Activated T-cell treated with anti-CD3 and anti-CD28 coated beads for 1 hour (primary cell): ENCODE measurements at places on chromosomes 4 and X.
A peak's percentile ranks its signal among the peaks of the same experiment; 100 is the strongest.

- no peak for DNase-seq
These were observed 23.1 kb upstream of the BMP2K start for GRCh38 chr4:78753091-78753490.

DNA sequence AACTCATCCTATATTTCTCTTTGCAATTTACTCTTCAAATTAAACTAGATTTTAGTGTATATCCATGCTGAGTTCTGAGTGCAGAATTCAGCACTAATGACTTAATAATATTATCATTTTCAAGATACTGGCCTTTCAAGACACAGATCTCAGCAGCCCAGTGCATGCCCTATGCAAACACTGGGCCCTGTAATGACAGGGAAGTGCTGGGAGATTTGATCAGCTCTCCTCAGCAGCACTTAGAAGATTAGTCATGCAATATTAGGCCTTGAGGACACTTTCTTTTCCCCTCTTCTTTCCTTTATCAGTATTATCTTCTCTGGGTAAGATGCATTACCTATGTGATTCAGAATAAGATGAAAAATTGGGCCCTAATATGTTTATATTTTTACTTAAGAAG, 207.1 kb downstream of the PPP3CA start:
- DNase-seq, result no peak

GRCh38 chrX:19728915-19729314, 158.5 kb downstream of the SH3KBP1 start:
- no peak for DNase-seq

GRCh38 chr4:84648863-84649647, 66.1 kb downstream of the CDS1 start:
- DNase-seq, result no peak

DNA sequence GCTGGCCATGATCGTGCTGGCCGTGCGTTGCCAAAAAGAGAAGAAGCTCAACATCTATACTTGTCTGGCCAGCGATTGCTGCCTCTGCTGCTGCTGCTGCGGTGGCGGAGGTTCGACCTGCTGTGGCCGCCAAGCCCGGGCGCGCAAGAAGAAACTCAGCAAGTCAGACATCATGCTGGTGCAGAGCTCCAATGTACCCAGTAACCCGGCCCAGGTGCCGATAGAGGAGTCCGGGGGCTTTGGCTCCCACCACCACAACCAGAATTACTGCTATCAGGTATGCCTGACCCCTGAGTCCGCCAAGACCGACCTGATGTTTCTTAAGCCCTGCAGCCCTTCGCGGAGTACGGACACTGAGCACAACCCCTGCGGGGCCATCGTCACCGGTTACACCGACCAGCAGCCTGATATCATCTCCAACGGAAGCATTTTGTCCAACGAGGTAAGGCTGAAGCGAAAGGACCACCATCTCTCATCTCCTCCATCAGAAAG, 3.3 kb downstream of the PCDH10 start:
- DNase-seq, result no peak

DNA sequence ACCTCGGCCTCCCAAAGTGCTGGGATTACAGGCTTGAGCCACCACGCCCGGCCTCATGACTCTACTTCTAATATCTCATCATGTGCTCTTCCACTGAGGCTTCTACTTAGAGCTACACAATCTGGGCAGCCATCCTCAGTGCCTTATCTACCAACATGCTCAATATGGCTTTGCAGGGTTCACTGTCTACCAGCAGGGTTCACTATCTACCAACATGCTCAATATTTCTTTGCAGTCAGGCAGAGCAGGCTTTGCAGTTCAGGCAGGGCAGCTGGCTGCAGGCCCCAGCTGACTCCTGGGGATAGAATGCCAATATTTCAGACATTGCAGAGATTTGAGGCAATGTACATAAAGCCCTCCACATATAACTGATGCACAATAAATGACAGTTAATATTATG, 47.5 kb downstream of the PKD2 start:
- no peak for DNase-seq

DNA sequence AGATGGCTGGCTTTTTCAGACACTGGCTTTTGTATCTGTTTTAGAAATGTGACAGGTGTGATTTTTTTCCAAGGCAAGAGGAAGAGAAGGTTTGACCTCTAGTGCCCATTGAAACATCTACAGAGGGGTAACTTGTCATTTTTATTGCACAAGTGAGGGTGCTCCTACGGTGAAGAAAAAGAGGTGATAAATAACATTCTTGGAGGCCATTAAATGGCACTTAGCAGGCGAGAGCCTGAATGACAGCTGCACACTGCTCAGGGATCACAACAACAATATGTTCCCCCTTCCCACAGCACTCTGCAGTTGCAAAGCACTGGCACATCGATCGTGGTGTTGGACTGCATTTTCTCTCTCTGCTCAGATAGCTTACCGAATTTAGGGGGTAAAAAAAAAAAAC, 22.9 kb downstream of the FAM184B start:
- DNase-seq, result no peak

- DNase-seq, result peak; percentile 10
These were observed 6.9 kb upstream of the HELT start for GRCh38 chr4:185011408-185011807.

DNA sequence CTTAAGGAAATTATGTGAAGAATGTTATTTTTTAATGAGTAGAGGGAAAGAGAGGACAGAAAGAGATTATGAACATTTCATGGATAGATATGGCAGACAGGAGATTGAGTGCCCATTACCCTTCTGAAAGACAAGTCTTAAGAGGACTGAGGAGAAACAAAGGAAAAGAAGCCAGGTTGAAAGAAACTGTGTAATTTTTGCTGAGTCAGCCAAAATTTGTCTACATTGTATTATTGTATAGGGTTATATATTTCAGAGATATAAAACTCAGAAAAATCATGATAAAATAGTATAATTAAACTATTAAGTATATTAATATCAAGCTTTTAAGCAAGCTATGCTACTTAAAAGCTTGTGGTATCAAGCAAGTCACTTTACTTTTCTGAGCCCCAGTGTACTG, 4.9 kb downstream of the TMPRSS11B start:
- DNase-seq, result no peak

DNA sequence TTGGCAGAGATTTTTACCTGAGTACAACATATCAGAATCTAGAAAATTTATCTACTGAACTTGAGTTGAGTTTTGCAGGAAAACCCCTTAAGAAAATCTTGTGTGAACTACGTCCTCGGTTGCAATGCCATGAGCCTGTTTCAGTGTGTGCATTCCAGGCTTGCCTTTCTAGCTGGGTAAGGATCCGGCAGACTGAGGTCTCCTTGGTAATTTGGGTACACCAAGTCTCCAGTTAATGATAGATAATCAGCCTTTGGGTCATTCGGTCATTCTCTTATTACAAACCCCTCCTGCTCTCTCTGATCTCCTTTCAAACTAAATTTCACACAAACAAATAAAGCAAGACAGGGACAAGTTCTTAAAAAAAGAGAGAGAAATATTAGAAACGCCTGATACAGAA, 5.9 kb upstream of the HAND2 start:
- DNase-seq, result no peak

- no peak for DNase-seq
These were observed 280.6 kb downstream of the PAPSS1 start for GRCh38 chr4:107439401-107439800.

DNA sequence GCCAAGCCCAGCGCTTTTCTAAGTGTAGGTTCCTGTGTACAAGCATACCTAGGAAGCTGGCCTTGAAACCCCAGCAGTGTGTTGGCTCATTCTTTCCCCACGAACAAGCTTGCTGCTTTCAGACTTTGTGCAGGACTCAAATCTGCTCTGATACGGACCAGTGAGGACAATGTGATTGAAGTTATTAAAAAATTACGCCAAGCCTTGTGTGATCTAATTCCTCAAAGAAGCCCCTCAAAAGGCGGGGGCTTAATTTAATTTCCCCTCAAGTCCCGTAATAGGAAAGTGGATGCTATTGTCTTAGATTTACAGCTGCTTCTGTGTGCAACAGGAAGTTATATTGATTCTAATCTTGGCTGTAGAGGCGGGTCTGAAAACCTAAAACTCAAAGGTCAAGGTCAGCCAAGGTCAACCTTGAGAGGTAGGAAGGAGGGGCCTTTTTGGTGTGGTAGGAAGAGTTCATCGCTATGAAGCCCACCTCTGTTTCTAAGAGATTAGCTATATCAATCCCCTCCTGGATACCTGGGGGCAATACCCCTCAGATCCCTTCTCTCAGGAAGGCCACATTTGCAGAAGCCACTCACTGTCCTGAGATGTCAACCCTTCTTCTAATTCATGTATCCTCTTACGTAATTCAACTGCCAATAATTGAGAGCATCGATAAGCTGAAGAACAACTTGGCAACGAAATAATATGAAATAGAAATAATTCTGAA, 45.1 kb downstream of the TBC1D9 start:
- DNase-seq, result no peak

DNA sequence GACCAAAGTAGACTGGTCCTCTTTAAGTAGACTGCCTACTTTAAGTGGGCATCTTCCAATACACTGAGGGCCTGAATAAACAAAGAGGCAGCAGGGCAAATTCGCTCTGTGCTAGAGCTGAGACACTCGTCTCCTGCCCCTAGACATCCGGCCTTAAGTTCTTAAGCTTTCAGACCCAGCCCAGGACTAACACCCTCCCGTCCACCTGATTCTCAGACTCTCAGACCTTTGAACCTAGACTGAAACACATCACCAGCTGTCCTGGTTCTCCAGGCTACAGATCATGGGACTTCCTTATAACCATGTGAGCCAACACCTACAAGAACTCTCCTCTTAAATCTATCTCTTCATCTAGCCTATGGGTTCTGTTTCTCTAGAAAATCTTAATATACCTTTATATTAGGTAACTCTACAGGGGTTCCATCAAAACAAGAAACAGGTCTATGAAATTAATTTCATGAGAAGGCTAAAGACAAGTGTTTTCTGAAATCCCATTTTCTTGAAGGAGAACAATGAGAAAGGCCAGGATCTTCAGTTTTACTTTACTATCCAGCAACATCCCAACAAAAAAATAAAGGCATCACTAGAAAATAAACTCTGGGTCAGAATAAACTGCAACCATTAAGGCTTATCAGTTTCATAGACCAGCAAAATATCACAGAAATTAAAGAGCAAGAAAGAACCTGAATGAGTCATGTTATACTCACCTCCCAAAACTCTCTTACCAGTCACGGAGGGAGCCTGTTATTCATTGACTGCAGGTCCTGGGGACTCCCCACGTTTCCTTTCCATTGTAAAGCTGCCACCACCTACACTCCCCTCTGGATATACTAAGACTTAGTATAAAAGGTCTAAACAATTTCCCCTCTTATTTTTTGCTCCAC, 14.8 kb downstream of the ADGRA3 start:
- DNase-seq, result no peak

GRCh38 chr4:58166490-58166889, 1056.3 kb upstream of the IGFBP7 start:
- no peak for DNase-seq

- no peak for DNase-seq
These were observed 337.5 kb downstream of the GRIA2 start for GRCh38 chr4:157558016-157558415.

DNA sequence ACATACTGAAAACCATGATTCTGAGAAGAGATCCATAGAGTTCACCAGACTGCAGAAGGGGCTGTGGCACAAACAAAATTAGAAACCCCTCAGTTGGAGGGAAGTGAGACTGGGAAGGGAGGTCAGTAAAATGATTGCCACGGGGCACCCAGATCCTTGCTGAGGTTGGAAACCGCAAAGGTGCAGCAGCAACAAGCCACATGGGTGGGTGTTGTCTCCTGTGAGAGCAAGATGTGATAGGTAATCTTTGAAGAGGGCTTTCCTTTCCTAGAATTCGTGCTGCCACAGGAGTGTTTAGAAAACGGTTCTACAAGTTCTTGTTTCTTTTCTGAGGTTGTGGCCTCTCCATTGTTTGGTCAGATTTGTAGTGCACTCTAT, 85.5 kb downstream of the NFKB1 start:
- no peak for DNase-seq

- no peak for DNase-seq
These were observed 838.1 kb upstream of the AGA start for GRCh38 chr4:178280362-178280761.

DNA sequence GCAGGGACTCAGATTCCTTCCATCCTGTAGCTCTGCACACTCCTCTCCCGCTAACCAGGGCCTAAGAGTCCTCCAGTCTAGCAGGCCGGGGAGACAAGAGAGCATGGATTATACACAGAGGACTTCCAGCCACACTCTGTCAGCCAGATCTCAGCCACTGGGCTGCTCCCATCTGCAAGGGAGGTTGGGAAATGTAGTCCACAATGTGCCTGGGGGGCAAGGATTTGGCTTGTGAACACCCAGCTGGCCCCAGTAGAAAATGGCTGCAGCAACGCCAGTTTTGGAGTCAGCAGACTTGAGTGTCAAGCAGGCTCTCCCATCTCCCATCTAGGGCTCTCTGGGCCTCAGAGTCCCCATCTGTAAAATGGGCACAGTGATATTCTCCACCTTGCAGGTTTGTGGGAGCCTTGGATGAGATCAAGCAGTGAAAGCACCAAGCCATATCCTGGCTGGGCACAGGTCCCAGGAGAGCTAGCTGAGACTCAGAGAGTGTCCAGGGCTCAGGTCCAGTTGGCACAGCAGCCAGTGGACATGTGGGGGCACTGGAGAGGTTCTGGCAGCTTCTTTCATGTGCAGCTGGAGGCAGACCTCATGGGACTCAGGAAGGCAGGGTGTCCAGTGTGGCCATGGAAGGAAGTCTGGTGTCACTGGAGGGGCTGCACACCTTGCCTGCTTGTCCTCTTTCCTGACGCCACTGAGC, 14.6 kb downstream of the PSAPL1 start:
- DNase-seq, result no peak

GRCh38 chr4:128162434-128162833, 101.3 kb downstream of the LARP1B start:
- DNase-seq, result no peak

DNA sequence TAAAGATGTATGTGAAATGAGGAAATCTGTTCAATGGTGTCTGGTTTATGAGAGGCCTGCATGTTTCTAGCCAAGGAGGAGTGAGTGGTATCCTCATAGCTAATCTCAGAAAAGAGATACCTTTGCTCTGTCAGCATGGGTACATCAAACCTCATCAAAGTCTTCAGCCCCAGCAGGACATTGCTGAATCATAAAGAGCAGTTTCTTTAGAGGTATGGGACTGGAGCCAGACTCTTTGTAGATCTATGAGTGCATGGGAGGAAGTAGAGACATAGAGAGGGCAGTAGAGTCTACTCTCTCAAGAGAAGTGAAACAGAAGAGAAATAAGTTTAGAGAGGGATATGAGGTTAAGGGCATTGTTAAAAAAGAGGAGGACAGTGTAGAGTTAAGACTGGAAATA, 1950.9 kb downstream of the ARAP2 start:
- DNase-seq, result no peak

- no peak for DNase-seq
These were observed 54.5 kb downstream of the CHM start for GRCh38 chrX:85992811-85993229.

- no peak for DNase-seq
These were observed 62.4 kb downstream of the TMEM165 start for GRCh38 chr4:55458164-55458563.

DNA sequence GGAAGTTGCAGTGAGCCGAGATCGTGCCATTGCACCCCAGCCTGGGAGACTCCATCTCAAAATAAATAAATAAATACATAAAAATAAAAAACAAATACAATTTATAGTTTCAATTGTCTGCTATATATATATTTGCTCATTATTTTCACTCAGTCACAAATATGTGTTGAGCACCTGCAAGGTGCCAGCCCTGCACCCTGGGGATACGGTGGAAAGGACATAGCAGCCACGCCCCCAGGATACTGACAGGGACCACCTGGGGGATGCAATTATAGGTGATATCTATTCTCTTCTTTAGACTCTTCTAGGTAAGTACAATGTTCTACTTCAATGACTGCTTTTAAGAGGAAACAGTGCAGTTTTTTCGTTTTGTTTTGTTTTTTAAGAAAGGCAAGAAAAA, 85.0 kb downstream of the JAKMIP1 start:
- DNase-seq, result no peak

- DNase-seq, result no peak
These were observed 8.0 kb downstream of the PPP3CA start for GRCh38 chr4:101339332-101339731.
